ENCODE measurements at places on chromosomes 7 and 10.

GRCh38 chr7:1950066-1950451 is 280.0 kb downstream of the ELFN1 start:
- no peak for DNase-seq

GRCh38 chr7:157845203-157845835 is 508.5 kb downstream of the DNAJB6 start:
- DNase-seq = no peak

DNA sequence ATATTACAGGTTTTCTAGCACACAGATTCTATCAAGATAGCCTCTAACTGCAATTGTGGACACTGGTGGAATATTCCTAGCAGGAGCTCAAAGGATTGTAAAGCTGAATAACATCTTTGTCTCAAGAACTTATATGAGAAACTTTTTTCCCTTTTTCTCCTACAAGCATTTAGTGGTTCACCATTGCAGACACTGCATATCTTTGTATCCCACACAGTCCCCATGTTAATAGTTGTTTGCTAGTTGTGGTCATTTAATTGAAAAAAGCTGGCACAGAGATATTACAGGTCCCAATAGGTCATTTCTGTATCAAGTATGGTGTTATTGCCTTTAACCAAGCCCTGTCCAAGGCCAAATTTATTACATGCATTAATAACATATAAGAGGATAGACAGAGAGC is 226.2 kb upstream of the TCF7L2 start:
- no peak for DNase-seq

- DNase-seq = no peak
Observed at GRCh38 chr7:151491859-151492258, 27.8 kb downstream of the RHEB start.
